ENCODE measurements at places on chromosomes 2 and 18.

DNA sequence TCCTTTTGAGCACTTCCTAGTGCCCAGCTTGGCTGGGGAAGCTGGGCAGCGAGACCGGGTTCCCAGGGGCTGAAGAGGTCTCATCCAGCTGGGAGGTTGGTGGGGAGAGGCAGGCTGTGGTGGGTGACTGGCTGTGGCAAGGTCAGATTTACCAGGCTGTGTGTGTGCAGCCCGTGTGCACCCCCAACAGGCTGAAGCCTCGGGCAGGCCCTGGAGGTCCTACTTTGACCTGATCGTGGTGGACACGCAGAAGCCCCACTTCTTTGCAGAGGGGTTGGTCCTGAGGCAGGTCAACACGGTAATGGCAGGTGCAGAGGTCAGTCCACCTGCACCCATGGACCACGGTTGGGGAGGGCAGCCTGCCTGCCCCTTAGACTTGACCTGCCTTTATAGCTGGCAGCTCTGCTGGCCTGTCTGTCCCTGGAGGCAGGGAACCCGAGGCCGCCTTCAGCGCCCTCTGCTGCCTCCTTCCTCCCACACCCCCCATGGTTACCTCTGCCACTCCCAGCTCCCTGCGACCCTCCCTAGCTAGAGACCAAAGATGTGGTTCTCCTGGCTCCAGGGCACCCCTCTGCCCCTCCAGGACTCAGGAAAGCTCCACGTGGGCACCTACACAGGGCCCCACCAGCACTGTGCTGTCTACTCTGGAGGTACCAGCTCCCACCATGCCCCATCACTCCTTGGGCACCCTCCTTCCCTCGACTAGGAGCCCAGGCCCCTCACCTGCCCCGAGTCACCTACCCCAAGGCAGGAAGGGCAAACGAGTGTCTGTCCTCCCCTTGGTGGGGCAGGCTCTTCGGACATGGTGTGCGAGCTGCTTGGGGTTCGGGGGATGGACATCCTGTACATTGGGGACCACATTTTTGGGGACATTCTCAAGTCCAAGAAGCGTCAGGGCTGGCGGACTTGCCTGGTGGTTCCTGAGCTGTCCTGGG is 4.0 kb downstream of the NT5DC4 start:
- DNase-seq, result no peak

GRCh38 chr2:227460070-227460485 is 11.9 kb upstream of the AGFG1 start:
- peak; percentile 80 for DNase-seq

- no peak for DNase-seq
Observed at GRCh38 chr2:24477229-24477628, 13.8 kb upstream of the NCOA1 start.

GRCh38 chr2:226550801-226551200 is 248.8 kb downstream of the IRS1 start:
- no peak for DNase-seq

GRCh38 chr18:1017227-1018058 is 112.8 kb downstream of the ADCYAP1 start:
- DNase-seq, result no peak

- no peak for DNase-seq
Observed at GRCh38 chr2:204434660-204435462, 110.4 kb upstream of the PARD3B start.

DNA sequence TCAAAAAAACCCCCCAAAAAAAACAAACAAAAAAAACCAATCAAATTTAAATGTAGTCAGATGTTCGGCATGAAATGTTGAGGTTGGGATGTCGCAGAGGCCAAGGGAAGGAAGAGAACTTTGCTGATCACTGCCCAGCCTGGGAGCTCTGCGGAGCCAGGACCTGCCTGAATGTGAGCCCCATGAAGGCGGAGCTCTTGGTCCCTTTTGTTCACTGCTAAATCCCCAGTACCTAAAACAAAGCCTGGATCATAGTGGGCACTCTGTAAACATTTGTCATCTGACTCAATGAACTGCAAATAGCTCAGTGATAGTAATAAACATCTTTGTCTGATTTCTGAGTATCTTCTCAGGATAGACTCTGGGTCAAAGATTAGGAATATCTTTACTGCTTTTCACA is 64.0 kb downstream of the NGEF start:
- DNase-seq, result no peak

- DNase-seq, result peak; percentile 73
Observed at GRCh38 chr2:11343650-11344341, 640 bp downstream of the ROCK2 start.

DNA sequence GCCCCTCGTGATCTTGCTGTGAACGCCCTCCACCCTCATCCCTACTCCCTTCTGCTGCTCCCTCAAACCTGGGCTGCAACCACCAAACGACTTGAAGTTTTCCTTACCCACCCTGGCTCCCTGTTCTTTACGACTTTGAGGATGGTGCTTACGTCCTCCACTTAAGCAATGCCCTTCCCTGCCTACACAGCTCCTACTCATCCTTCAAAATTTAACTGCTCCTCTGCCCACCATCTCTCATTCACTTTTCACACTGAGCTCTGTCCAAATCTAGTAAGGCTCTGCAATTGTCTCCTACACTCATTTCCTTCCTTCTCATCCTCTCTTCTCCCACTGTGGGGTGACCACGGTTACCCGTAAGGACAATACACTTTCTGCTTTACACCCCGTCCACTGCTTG is 451.1 kb downstream of the TGIF1 start:
- DNase-seq, result no peak

DNA sequence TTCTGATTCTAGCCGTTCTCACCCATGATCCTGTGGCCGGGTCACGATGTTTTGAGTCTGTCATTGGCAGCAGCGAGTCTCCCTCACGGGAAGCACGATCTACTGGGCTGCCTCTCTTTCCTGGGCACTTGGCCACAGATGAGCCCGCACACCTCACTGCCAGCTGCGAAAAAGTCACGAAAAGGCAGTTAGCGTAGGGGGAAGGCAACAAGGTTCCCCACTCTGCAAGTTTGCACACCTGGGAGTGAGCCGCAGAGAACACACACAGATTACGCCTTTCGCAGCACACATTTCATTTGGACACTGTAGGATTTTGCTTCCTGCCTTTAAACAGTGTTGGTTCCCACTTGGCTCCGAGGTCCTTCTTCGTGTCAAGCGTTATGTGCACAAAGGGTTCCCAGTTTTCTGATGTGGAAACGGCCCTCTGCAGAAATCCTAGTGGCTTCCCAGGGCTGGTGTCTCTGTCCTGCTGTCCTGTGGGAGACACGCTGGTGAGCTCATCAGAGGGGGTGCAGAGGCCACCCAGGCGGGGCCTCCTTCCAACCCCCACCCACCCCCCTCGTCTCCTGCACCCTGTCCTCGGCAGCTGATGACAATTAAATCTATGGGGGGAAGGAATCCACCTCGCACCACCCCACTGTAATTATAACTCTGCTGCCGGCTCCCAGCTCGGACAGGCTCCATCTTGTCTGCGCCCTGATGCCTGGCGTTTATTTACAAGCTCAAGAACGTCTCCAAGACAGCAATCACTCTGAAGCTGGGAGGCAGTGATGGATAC is 157.3 kb upstream of the SALL3 start:
- no peak for DNase-seq

DNA sequence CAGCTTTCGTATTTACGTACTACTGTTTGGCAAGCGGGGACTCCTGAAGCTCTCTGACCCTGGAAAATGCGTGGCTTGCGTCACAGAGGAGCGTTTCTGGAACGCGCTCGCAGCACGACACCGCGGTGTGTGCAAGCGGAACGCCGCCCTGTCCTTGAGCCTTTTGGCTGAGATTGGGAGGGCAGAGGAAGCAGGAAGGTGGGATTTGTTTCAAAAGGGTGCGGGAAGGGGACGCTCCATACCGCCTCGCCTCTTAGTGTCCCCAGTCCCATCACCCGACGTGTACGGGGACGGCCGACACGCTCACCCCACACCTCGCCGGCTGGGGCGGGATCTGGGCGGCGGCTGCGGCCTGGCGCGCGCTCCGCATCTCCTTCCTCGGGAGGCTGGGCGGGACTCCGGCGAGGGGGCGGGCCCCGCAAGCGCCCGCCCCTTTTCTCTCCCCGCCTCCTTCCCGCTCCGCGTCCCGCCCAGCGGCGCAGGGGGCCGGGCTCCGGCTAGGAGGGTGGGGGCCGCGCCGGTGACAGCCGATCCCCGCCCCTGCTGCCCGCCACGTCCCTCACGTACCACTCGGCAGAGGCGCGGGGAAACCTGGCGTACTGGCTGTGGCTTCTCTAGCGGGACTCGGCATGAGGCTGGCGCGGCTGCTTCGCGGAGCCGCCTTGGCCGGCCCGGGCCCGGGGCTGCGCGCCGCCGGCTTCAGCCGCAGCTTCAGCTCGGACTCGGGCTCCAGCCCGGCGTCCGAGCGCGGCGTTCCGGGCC is at the start of gene PDK1:
TSS of gene PDK1 (plus strand) at position 569 of the 762 bp plus-strand sequence. CDS start at position 630, 61 bp downstream.
- peak; percentile 95 for DNase-seq

GRCh38 chr18:36867056-36867455 is 38.1 kb downstream of the KIAA1328 start:
- DNase-seq, result no peak

- DNase-seq, result no peak
Observed at GRCh38 chr2:64141674-64142405, 2.4 kb downstream of the PELI1 start.

DNA sequence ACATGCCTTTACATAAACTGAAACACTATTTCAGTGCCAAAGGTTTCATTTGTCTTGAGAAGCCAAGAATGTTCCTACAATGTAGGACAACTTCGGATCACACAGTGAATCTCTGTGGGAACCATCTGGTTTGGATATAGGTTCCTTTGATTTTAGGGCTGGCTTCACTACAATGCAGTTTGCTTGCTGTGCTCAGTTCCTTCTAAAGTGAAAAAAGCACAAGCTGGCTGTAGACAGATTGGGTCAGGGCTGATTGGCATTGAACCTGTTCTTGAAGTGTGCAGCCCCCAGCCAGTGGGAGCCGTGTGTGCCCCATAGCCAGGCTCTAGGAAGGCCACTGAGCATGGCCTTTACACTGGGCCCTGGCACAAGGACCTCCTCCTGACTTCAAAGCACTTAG is 167.9 kb upstream of the HNRNPA3 start:
- no peak for DNase-seq

DNA sequence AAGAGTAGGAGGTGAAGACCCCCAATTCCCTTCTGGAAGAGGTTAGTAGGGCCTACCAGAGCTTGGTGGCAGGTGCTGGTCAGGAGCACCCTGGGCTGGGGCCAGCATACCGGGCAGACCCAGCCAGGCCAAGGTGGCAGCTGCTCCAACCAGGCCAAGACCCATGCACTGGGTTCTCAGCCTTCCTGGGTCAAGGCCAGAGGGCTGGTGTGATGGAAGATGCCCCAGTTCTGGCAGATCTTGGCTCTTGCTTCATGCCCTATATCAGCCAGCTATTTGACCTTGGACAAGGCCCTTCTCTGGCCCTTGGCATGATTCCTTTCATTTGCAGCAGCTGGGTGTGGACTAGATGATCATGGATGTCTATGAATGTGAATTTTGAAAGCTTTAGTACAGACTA is 57.7 kb downstream of the PRKCE start:
- DNase-seq, result no peak

GRCh38 chr2:236633219-236633570 is 63.6 kb downstream of the ACKR3 start:
- no peak for DNase-seq

- DNase-seq, result no peak
Observed at GRCh38 chr2:125456693-125457363, 1199.1 kb upstream of the GYPC start.

GRCh38 chr2:225740086-225740485 is 340.6 kb downstream of the NYAP2 start:
- DNase-seq, result no peak

DNA sequence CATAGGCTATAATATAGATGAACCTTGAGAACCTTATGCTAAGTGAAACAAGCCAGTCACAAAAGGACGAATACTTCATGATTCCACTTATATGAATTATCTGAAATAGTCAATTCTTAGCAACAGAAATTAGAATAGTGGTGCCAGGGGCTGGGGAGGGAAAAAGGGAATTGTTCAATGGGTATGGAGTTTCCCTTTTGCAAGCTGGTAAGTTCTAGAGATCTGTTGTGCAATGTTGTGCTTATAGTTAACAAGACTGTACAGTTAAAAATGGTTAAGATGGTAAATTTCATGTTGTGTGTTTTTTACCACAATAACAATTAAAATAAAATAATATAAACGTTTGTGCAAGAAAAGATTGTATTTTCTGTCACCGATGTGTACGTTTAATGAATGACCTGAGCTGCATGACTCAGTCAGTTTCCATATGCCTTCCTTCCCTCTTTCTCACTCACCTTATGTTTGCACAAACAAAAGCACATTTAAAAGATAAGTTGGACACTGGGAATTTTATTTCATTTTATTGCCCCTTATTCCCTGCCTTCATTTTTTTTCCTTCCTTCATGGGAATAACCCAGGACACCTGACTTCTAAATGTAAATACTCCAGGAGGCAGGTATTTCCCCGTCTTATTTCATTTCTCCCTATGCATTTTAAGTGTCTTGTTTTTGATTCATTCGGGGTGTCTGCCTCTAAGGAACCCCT is 143.7 kb upstream of the TTC39C start:
- DNase-seq, result no peak

- no peak for DNase-seq
Observed at GRCh38 chr2:1504311-1504750, 91.1 kb downstream of the TPO start.

All from activated CD8-positive, alpha-beta memory T cell treated with anti-CD3 and anti-CD28 coated beads for 24 hours (primary cell).